ENCODE measurements at places on chromosomes 12 and 14.

DNA sequence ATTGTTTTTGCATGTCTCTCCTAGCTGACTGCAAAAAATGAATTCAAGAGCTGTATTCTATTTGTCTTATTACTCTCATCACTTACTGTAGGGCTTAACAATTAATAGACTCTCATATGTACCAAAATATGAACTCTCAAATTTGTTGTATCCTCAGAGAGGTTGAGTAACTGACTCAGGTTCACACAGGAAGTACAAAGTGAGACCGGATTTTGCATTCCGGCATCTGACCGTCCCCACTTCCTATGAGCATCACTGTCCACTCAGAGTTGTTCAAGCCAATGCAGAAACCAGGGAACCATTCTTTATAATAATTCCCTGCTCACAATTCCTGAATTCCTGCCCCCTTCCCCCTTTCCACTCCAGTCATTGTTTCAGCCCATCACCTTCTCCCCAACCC is 113.3 kb upstream of the AMIGO2 start:
- no peak for DNase-seq

GRCh38 chr12:40253936-40254335 is 29.1 kb downstream of the LRRK2 start:
- DNase-seq, result peak; percentile 39

GRCh38 chr14:64423987-64424386 is 35.8 kb downstream of the MTHFD1 start:
- DNase-seq, result no peak

DNA sequence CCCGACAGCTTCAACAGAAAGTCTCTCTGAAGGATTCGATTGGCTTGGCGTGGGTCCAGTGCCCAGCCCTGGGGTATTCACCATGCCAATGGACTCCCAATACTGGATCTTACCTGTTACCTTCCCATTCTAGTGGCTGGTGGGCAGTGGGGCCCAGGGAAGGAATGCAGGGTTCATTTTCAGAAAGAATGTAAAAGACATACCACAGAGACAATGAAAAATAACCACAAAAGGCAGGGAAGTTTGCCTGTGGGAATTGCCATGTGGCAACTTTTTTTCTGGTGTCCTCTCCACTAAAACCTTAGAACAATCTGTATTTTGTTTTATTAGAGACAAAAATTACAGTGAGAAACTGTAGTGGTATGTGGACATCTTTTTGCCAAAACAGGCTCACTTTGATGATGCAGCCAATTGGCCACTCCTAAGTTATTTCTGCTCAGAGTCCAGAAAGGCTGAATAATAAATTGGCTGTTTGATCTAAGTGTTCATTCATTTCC is 55.2 kb downstream of the PTGER2 start:
- DNase-seq, result peak; percentile 61

GRCh38 chr12:7582796-7583195 is 79.2 kb upstream of the CD163 start:
- no peak for DNase-seq

- peak; percentile 64 for DNase-seq
Measured at GRCh38 chr14:56004786-56005185, 113.4 kb upstream of the PELI2 start.

DNA sequence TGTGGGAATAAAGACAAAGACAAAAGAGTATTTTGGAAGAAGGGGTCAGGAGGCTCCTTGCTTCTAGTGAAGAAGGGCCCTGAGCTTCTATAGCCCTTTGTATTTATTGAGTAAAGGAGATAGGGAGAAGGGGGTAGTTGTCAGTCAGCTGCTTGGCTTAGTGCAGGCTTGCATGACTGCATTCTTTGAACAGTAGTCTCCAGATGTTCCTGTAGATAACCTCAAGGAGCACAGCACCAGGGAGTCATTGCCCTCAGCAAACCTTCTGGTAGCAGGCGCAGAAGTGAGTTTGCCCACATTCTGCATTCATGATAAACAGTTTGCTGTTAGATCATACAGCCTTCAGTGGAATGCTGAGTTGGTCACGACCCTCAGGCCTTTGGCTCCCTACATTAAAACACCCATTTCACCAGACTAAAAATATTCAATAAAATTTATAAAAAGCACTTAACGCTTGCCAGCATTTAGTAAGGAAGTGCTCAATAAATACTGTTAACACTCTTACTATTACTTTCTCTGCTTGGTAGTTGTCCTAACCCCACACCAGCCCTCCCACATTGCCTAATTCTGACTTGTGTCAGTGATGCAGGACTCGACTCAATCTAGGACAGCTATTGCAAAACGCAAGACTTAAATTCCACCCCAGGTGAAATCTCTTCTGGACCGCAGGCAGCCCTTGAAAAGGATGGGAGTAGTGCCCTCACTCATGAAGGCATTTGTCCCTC is 3.0 kb upstream of the DHRS4 start:
- no peak for DNase-seq

- no peak for DNase-seq
Measured at GRCh38 chr12:34295366-34296142, 273.3 kb downstream of the ALG10 start.

- no peak for DNase-seq
Measured at GRCh38 chr12:123109319-123109772, 41.5 kb downstream of the PITPNM2 start.

DNA sequence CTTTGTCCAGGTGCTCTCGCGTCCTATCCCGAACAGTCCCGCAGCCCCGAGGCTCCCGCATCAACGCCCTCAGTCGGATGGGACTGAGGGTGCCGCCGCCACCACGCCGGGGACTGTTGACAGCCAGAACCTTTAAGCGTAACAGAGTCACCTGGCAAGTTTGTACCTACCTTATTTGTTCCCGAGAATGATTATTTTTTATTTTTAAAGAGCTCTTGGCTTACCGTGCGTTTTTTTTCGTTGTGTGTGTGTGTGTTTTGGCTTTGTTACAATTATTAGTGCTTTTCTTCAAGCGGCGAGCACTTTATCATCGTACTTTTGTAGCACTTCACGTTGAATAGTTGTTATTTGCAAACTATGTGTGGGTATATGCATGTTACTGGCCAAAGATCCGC is 463 bp downstream of the COA8 start:
- DNase-seq, result no peak

- no peak for DNase-seq
Measured at GRCh38 chr12:31669020-31669419, 9.5 kb downstream of the ETFBKMT start.

DNA sequence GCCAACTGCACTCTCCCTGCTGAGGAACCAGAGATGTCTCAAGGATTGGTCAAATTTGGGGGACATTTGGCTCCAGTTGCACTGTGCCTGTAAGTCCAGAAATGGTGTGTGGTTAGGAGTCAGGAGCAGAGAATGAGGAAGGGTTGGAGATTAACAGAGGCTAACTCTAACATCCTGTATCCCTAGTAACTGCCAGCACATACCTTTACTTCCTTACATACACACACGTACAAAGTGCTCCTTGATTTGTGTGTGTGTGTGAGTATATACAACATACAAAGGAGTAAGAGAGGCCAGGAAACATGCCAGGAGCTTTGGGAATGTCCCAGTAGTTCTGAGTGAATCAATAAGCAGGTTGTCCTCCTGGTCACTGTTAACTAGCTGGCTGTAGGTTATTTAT is 39.8 kb upstream of the NRXN3 start:
- no peak for DNase-seq

GRCh38 chr12:3275171-3276041 is 198.2 kb downstream of the TSPAN9 start:
- peak; percentile 93 for DNase-seq

GRCh38 chr14:94648801-94649200 is 36.6 kb downstream of the SERPINA3 start:
- no peak for DNase-seq

- no peak for DNase-seq
Measured at GRCh38 chr12:80858356-80858755, 79.4 kb downstream of the LIN7A start.

DNA sequence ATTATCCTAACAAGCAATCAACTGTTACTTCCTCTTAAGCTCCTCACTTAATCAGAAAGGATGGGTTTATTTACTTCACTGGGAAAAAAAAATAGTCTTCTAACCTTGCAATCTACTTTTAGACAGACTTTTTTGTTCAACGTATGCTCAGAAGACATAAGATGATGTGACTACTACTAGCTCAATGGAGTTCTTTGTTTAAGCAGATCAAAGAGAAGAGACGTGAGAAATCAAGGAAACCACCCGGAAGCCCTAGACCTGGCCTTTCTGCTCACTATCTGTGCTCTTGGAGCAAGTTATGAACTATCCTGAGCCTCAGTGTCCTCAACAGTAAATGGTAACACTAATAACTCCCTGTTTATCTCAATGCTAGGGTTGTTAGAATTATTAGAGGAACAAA is 78.5 kb downstream of the ARMH4 start:
- no peak for DNase-seq

GRCh38 chr12:75767957-75768356 is 256.5 kb upstream of the KRR1 start:
- no peak for DNase-seq

DNA sequence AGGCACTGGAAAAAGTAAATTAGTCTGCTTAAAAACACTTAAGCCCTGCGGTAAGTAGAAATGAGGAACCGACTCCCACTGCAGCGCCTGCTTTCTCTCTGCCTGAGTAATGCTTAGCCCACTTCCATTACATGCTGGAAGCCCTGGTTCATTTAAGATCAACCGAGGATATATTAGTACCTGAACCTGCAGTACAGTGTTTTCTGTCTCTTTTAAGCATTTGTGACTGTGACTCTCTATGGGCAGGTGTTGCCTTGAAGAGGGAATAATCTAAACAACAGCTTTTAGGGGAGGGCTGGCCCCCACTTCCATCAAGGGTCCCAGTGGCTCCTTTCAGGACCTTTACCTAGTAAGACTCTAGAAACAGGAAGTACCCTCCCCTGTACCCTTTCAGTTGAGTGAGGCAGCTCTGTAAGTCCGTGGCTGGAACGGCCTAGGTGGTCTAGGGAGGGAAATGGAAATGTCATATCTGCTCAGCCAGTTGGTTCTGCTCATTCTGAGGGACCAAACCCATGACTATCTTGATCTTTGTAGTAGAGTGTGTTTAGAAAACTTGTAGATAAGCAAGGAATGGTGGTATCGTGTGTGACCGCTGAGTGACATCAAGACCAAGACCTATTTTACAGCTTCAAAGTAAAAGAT is 56.2 kb downstream of the FNTB start:
- no peak for DNase-seq

GRCh38 chr14:21965042-21965441 is 291.4 kb upstream of the OR4E1 start:
- no peak for DNase-seq

- peak; percentile 31 for DNase-seq
Measured at GRCh38 chr14:52801014-52801712, 9.8 kb upstream of the GNPNAT1 start.

DNA sequence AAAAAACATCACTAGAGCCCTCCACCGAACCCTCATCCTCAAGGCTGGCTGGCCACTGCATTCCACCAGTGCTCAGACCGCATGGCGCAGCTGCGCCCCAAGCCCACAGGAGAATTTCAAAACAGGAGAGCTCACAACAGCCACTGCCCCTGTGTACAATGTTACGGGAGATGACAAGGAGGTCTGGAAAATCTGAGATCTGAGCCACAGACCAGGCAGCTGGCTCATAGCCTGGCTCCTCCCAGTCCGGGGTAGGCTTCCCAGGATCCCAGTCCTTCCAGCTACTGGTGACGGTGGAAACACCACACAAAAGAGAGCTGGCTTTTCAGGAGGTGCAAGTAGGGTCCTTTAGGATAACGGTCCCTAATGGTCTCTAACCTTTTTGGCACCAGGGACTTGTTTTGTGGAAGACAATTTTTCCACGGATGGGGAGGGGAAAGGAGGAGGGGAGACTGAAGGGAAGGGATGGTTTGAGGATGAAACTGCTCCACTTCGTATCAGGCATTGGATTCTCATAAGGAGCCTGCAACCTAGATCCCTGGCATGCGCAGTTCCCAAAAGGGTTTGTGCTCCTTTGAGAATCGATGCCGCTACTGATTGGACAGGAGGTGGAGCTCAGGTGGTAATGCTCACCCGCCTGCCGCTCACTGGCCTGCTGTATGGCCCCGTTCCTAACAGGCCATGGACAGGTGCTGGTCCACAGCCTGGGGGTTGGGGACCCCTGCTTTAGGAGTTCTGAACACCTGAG is 23.0 kb upstream of the NRDE2 start:
- DNase-seq, result no peak

- no peak for DNase-seq
Measured at GRCh38 chr12:54678131-54678530, 30.0 kb upstream of the DCD start.

DNA sequence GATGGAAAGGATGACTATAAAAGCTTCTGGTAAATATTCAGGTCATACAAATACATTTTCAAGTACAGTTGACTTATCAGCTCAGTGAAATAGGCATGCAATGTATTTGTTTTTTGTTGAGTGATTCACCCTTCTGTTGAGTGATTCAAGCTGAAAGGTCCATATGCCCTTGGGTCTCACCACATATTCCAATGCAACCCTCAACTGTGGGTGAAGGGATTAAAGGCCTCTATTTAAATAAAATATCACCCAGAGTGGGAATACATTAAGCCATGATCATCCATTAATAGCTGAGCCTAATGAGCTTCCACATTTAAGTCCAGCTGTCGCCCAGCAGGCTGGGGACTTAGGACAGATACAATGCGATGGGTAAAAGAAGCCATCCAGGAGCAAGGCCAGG is 120.2 kb downstream of the CRACR2A start:
- no peak for DNase-seq

GRCh38 chr12:23795494-23795893 is 154.0 kb downstream of the SOX5 start:
- no peak for DNase-seq

DNA sequence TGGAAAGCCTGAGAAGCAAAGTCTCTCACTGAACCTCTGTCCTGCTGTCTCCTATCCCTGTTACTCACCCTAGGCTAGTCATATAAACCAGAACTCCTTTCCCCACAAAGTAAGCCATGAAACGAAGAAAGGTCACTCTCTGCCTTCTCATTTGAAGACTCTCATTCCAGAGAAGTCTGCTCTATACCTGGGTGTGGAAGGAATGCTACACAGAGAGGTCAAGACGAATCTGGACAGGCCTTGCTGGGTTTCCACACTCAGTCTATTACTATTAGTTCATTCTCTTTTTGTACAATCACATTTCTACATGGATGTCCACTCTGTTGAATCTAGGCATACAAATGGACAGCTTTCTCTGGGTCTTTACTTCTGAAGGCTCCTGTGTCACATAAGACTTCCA is 2.4 kb upstream of the AEBP2 start:
- DNase-seq, result no peak
